ENCODE measurements at places on chromosomes 2 and 18. TPM values are rescaled to one million over a fixed set of nuclear protein-coding genes. Genes with fewer than 3 reads are reported as not detected.

The SOWAHC gene
- total RNA-seq = 0.14 TPM

The CRIM1 gene
- 6.6 TPM for total RNA-seq

The ARL4C gene
- 136 TPM for total RNA-seq

GRCh38 chr2:41544709-41545108, 503.1 kb upstream of the PKDCC start:
- H3K4me1 ChIP-seq = no peaks in the 10 kb centered on the region
- no peaks in the 10 kb centered on the region for H3K36me3 ChIP-seq
- H3K27me3 ChIP-seq = no peaks in the 10 kb centered on the region
- H3K27ac ChIP-seq = no peak overlapping the region
- no peak overlapping the region for H3K4me3 ChIP-seq
- DNase-seq = no peak

- H3K36me3 ChIP-seq = peaks cover 6% of the 10 kb centered on the region
- H3K27me3 ChIP-seq = no peaks in the 10 kb centered on the region
- H3K27ac ChIP-seq = no peak overlapping the region
These were observed 15.4 kb downstream of the GDF7 start for GRCh38 chr2:20682167-20682920.

The CNRIP1 gene
- total RNA-seq = not detected

- H3K36me3 ChIP-seq = no peaks in the 10 kb centered on the region
- DNase-seq = no peak
- H3K27me3 ChIP-seq = no peaks in the 10 kb centered on the region
- H3K4me3 ChIP-seq = no peak overlapping the region
- H3K27ac ChIP-seq = no peak overlapping the region
These were observed 150.5 kb upstream of the L3MBTL4 start for GRCh38 chr18:6564950-6565814.
